GM20000 (cell line): ENCODE measurements at places on chromosomes 6 and 20.
A peak's percentile ranks its signal among the peaks of the same experiment; 100 is the strongest.

DNA sequence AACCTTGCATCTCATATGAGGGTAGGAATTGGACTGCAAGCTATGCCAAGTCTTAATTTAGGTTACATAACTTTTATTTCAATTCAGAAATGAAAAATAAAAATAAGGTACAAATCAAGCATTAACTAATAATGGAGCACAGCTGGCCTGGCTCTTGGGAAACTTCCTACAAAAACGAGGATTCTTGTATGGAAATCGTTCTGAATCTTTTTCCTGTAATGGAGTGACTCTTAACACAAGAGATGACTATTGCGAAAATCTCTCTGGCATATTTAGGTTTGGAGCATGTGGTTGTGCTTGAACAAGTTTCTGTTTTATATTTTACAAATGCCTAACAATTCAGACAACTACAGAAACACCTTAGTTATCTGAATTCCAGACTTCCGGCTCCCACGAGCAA, 34.0 kb upstream of the PI16 start:
- DNase-seq: no peak

GRCh38 chr6:128131036-128131435, 230.2 kb upstream of the THEMIS start:
- DNase-seq: no peak

- no peak for DNase-seq
Measured at GRCh38 chr20:52817511-52817910, 154.6 kb upstream of the TSHZ2 start.

- no peak for DNase-seq
Measured at GRCh38 chr6:106184629-106185028, 98.5 kb downstream of the PRDM1 start.

GRCh38 chr20:40497899-40498691, 190.9 kb downstream of the MAFB start:
- no peak for DNase-seq

- DNase-seq: no peak
Measured at GRCh38 chr6:110318971-110319370, 39.2 kb downstream of the METTL24 start.

DNA sequence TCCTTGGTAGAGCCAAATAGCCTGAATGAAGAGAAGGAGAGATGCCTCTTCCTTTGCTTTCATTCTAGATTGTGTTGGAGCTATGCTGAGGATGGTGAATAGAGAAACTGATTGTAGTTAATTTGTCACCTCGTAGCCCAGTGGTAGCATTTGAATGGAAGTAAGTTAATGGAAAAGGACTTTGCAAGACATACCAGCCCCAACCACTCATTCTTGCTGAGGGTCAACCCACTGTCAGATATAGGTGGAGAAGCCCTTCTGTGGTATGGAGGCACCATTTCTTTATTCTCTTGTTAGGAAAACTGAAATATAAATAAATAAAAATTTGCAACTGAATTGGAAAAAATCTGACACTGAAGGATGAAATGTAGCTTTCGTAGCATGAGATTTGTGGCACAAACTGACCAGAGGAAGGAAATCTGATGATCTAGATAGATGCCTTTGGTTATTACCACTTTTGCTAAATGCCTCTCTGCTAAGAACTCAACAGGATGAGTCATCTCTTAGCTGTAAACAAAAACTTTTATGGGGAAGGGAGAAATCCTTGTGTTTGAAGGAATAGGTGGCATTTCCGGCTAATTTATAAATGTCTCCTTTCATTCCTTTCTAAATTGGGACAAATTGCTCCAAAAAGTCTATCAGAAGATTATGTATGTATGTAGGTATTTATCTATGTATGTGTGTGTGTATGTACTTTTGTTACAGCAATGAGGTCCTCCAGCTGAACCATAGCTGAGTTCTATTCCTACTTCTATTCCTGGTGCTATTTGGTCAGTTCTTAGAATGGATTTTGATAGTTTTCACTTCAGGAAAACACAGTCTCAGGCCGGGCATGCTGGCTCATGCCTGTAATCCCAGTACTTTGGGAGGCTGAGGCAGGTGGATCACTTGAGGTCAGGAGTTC, 76.5 kb upstream of the SUPT3H start:
- DNase-seq: no peak

GRCh38 chr6:112036088-112036637, 17.7 kb upstream of the CCN6 start:
- DNase-seq: no peak

DNA sequence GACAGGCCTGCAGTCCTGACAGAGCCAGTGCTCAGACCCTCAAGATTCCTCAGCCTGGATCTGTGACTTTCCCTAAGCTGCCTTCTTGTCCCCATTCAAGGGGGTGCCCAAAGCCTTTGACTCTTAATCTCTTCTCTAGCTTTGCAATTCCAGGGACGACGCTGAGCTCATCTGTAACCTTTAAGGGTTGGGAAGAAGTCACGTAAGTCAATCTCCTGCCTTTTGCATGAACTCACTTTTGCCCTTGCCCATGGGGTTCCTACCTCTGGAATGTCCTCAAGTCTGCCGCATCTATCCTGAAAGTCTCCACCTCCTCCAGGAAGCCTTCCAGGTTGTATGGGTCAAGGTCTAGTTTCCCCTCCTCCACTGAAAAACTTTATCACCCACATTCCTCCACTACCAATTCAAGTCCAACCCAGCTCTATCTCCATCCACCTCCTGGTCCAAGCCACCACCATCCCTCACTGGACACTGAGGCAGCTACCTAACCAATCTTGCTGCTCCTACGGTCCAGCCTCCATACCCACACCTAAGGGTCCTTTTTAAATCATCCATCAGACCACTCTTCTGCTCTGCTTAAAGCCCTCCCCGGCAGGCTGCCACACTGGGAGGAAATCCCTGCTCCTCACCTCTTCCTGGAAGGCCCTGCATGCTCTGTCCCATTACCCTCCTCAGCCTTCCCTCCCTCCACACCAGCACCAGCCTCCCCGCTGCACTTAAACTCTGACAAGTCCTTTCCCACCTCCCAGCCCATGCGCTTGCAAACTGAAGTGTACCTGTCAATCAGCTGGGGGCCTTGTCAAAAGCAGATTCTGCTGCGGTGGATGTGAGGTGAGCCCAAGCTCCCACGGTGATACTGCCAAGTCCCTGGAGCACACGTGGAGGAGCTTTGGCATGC, 29.7 kb downstream of the PREX1 start:
- no peak for DNase-seq

DNA sequence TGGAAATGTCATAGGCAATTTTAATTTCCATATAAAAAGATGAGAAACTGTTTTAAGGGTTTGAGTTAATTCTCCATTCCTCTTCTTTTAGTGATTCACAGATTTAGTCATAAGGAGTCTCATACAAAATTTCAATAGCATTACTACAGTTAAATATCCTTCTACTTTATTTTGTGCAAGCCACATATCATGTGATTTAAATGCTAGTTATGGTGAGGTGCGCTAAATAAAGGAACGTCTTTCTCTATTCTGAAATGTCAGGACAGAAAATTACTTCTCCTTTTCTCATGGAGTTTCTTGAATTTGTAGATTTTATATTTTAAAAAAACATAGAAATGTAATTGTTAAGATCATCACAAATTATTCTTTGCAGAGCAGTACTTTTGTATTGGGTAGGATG, 50.0 kb upstream of the SUPT3H start:
- no peak for DNase-seq

DNA sequence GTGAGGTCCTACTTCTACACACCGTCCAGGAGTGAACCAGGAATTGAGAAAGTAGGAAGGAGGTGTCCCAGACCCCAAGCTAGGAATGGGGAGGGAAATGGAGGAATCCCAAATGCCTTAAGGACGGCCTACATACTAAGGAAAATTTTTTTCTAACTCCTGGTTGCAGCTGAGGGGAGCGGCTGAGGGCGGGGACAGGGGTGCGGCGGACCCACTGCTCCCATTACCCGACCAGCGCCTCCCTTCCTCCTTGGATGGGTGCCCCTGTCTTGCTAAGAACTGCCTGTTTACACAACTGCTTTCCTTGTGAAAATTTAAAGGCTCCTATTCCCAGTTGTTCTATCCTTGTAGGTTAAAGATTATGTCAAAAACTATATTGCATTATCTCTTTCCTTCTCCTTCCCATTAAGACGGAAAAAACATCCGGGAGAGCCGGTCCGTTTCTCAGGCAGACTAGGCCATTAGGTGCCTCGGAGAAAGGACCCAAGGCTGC, 699 bp upstream of the HSPA1B start:
- no peak for DNase-seq

- peak; percentile 47 for DNase-seq
Measured at GRCh38 chr6:34056305-34057108, 89.4 kb downstream of the GRM4 start.

- DNase-seq: no peak
Measured at GRCh38 chr20:19256906-19257595, 44.6 kb downstream of the SLC24A3 start.

DNA sequence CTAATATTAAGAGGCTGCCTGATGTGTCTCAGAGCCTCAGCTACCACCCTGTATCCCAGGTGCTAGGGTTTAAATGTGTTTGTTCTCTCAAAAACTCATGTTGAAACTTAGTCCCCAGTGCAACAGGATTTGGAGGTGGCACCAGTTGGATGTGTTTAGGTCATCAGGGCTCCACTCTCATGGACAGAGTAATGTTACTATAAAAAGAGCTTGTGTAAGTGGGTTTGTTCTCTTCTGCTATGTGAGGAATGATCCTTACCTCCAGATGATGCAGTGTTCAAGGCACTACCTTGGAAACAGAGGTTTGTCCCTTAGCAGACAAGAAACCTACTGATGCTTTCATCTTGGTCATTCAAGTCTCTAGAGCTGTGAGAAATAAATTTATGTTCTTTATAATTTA, 164.9 kb upstream of the EPHA7 start:
- DNase-seq: no peak

DNA sequence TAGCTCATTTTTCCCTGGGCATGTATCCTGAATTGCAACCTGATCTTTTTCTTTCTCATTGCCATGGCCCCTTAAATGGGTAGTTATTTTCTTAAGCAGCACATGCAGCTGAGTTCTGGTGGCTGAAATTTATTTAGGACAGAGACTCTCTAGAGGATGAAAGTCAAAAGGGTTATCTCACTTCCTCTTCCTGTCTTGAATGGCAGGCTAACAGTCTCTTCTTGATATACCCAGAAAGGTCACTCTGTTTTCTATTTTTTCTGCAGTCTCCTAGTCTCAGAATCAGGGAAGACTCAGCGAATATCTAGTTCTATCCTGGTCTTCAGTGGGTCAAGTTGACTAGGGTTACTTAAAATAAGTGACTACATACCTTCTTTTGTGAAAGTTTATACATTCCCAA, 243.3 kb downstream of the EPHA7 start:
- peak; percentile 11 for DNase-seq

DNA sequence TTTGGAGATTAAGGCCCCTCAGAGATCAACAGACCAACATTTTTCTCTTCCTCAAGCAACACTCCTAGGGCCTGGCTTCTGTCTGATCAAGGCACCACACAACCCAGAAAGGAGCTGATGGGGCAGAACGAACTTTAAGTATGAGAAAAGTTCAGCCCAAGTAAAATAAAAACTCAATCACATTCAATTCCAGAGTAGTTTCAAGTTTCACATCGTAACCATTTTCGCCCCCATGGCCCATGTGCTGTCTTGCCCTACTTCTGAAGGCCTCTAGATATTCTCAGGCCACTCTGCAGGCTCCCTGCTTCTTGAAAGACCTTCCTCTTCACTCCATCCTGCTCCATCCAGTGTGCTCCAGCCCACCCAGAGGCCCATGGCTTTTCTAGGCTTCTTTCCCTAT, 4.2 kb downstream of the IL17A start:
- no peak for DNase-seq

- no peak for DNase-seq
Measured at GRCh38 chr6:125742464-125743120, 6.8 kb upstream of the HEY2 start.

GRCh38 chr6:102488729-102489128, 1095.2 kb downstream of the GRIK2 start:
- DNase-seq: no peak

DNA sequence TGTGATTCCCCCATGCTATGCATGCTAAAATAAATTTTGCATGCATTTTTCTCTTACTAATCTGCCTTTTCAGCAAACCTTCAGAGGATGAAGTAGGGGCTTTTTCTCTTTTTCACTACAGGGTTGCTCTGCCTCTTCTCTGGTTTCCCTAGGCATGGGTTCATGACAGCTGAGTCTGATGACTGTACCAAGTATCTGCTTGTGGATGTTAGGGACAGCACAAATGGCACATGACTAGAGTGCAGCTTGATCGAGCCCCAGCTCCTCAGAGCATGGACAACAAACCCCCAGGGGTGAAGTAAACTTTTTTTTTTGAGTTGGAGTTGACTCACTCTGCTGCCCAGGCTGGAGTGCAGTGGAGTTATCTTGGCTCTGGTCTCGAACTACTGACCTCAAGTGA, 57.1 kb upstream of the GCM1 start:
- no peak for DNase-seq

GRCh38 chr6:18036781-18037180, 49.3 kb upstream of the KIF13A start:
- DNase-seq: no peak

GRCh38 chr6:3151691-3152090, 5.7 kb downstream of the TUBB2A start:
- no peak for DNase-seq

DNA sequence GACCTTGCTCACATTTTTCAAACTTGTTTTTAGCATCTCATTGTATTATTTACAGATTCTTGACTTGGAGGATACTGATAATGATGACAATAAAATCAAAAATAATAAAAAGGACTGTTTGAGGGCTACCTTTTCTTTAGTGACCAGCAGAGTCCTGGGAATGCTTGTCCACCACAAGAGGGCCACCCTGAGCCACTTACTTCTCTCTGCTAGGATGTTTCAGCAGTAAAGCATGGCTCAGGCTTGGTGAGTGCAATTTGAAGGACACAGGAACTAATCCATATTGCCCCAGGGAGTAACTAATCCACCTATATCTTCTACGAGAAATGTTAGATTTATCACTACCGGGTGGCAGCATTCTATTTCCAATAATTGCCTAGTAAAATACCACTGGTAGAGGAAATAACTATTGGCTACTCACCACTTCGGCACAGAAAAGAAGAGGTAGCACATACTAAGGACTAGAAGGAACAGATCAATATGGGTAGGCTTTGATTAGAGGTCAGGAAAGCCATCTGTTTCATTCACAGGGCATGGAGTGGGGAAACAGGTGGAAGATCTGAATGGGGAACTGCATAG, 5.8 kb upstream of the KIAA0408 start:
- peak; percentile 72 for DNase-seq

- DNase-seq: no peak
Measured at GRCh38 chr6:1136415-1136774, 175.5 kb upstream of the FOXQ1 start.

- DNase-seq: no peak
Measured at GRCh38 chr6:99350573-99350972, 1.1 kb upstream of the FAXC start.

DNA sequence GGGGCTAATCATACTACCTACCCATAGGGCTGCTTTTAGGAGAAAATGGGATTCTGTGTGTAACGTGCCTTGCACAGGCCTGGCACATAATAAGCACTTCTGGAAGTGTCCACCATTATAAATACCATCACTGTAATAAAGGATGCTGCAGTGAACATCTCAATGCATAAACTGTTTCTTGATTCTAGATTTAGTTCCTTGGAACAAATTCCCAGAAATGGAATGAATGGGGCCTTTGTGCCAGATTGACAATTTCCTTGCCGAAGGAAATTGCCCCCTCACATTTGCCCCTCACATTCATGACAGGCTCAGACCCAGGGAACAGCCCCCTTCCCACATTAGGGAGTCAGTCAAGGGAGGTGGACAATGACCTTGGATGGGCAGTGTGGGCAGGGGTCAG, 29.2 kb downstream of the BPIFB4 start:
- DNase-seq: no peak

GRCh38 chr6:121297694-121298093, 36.6 kb downstream of the TBC1D32 start:
- no peak for DNase-seq
